ENCODE measurements at places on chromosomes 1 and 21.

GRCh38 chr1:201429736-201430501 is 8.4 kb upstream of the TNNI1 start:
- DNase-seq, result no peak

GRCh38 chr1:118160806-118161205 is 24.2 kb downstream of the SPAG17 start:
- no peak for DNase-seq

- DNase-seq, result no peak
Measured at GRCh38 chr1:211741788-211742187, 66.4 kb upstream of the NEK2 start.

GRCh38 chr1:212285685-212286555 is 710 bp downstream of the PPP2R5A start:
- peak; percentile 38 for DNase-seq

- no peak for DNase-seq
Measured at GRCh38 chr1:46807046-46807972, 8.5 kb downstream of the CYP4B1 start.

GRCh38 chr21:34202553-34203372 is 129.4 kb downstream of the MRPS6 start:
- DNase-seq, result no peak

DNA sequence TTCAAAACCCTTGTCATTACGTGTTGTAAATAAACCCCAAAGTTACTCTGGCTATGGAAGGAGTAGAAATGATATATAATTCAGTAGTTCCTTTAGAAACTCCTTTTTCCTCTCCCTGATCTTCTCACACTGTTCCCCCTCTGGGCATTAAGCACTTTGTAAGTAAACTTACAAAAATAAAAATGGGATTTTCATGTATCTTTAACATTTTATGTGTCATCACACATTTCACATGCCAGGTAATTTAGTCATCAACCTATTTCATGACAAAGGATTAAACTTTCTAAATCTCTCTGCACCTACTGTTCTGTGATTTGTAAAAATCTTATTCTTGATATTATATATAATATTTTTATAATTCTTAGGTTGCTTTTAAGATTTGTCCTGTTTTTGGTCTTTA is 176.9 kb downstream of the NEK7 start:
- DNase-seq, result no peak

DNA sequence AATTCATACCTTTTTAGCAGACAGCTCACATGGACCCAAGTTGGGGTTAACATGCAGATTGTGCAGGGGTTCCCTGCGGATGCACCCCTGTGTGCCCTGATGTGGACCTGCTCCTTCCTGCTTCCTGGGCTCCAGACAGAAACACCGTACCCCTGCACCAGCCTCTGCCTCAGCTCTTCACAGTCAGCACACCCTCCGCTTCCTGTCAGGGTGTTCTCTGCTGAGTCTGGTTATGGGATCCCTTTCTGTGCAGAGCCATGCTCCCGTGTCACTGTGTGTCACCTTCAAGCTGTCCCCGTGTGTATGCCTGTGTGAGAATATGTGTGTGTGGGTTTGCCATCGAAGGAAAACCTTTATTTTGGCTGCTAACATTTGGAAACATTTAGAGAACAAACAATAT is 48.7 kb upstream of the KCNJ15 start:
- DNase-seq, result no peak

GRCh38 chr1:200037501-200037900 is 10.0 kb downstream of the NR5A2 start:
- DNase-seq, result no peak

DNA sequence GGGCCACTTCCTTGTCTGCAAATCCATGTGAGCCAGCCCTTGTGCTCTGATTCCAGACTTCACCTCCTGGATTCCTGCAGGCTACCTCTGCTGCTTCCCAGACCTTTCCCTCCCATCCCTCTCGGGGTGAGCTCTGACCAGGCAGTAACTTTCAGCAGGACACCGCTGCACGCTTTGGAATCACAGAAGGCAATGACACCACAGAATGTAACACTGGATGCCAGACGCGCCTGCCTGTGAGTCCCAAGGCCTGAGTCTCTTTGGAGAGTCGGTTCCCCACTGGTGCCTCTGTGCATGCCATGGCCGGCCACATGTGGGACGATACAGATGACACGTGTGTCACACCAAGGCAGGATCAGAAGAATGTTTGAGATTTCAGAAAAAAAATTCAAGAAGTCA is 89.7 kb upstream of the ERRFI1 start:
- no peak for DNase-seq

- no peak for DNase-seq
Measured at GRCh38 chr1:203267912-203268311, 37.4 kb upstream of the BTG2 start.

GRCh38 chr1:82907313-82907712 is 1091.6 kb downstream of the TTLL7 start:
- DNase-seq, result no peak

- no peak for DNase-seq
Measured at GRCh38 chr1:24289937-24290595, 29.1 kb upstream of the GRHL3 start.

GRCh38 chr21:33762803-33763581 is 120.7 kb downstream of the ITSN1 start:
- DNase-seq, result no peak

GRCh38 chr21:43645136-43645891 is 14.0 kb downstream of the HSF2BP start:
- DNase-seq, result no peak

GRCh38 chr1:195580988-195581387 is 1027.3 kb downstream of the KCNT2 start:
- DNase-seq, result no peak

GRCh38 chr1:51073456-51073855 is 28.6 kb upstream of the C1orf185 start:
- DNase-seq, result no peak

- no peak for DNase-seq
Measured at GRCh38 chr1:59204001-59204400, 92.9 kb upstream of the FGGY start.

DNA sequence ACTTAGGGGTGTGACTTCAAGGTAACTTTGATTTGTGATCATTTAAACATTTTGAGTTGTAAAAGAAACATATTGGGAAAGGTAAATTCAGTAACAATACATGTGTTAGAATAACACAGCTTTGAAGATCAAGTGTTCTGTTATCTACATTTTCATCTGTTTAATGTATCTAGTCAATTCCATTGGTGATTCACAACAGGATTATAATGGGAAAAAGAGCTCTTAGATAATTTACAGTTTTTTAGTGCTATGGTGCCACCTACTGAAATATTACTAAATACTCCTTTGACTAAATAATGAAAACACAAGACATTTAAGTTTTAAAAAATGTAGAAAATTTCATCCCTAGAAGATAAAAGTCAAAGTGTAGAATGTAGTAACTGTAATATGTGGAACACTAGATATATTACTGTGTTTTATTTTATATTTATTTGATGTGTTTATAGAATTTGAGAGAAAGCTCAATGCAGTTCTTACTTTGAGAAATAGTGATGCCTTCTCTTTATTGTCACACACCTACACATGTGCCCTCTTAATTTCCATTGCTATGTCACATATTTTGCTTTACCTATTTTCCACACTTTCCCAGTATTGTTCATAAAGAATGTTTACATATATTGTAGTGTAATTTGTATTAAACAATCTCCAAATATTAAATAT is 47.4 kb downstream of the PTPRC start:
- no peak for DNase-seq

DNA sequence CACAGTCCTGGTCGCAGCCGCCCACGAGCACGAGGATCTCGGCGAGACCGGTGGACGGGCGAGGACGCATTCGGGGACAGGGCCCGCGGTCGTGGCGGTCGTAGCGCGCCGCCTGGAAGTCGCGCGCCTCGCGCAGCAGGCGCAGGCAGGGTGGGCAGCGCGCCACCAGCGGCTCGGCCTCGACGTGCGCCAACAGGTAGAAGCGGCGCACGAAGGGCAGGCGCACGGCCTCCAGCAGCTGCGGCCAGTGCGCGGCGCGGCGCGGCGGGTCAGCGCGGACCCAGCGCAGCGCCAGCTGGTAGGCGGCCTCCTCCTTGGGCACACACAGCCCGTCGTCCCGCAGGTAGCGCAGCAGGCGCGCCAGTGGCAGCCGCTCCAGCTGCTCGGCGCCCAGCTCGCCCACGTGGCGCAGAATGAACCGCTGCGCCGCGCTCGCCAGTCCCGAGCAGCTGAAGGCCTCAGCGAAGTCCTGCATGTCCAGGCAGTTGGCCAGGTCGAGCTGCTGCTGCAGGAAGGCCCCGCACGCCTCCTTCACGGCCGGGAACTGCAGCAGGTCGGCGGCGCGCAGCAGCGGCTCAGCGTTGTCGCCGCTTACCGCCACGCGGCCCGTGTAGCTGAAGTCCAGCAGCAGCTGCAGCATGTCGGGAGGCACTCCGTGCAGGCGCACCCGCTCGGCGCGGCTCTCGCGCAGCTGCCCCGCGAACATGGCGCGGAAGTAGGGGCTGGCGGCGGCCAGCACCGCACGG is 573 bp downstream of the KLHL21 start:
- DNase-seq, result peak; percentile 31

DNA sequence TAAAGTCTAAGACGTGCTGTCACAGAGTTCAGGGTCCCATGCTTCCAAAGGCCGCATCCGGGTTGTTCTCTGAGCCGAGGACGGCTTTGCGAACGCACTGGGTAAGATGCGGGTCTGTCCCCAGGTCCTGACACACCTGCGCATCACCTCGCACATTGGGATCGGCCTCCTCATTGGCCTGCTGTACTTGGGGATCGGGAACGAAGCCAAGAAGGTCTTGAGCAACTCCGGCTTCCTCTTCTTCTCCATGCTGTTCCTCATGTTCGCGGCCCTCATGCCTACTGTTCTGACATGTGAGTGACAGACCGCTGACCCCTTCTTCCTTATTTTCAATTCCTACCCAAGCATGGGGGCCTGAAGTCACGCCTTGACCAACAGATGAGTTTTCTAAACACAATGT is 25.3 kb downstream of the TFF3 start:
- DNase-seq, result no peak
